Activated naive CD8-positive, alpha-beta T cell treated with anti-CD3 and anti-CD28 coated beads, Interleukin-2, amount 50 U/mL, for 24 hours (primary cell): ENCODE measurements at places on chromosomes 2 and 18.

DNA sequence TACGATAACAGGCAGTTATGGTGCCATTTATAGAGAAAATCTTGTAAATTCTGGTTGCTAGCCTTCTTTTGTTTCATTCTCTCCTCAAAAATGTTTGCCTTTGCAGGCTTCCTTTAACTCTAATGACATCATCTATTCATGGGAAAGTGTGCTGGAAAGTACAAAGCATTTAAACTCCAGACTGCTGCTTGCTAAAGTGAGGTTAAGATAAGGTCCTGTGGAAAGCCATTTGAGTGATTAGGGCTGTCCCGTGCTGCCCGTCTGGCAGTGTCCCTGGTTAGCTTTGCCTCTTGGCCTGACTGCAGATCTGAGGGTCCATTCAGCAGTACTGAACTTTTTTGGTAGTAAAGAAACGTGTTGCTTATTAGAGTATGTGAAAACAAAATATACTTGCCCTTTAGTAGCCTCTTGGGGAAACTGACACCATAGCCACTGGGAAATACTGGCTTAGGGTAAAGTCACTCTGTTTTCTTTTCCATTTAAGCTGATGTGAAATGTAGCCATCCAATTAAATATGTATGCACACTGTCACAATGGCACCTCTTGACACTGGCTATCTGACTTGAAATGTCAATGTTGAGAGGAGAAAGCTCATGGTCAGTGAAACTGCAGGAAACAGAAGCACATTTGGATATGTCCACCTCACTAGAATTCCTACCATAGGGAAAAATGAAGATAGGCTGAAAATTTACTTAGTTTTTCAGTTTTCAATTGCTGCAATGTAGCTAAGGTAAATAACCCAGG lies 321.5 kb downstream of the SLC8A1 start:
- DNase-seq, result no peak

- peak; percentile 95 for DNase-seq
Observed at GRCh38 chr2:131105156-131105949, at the start of gene PLEKHB2. TSS of gene PLEKHB2 (plus strand) at chr2:131105336. CDS start at chr2:131120942, 15,606 bp downstream.

DNA sequence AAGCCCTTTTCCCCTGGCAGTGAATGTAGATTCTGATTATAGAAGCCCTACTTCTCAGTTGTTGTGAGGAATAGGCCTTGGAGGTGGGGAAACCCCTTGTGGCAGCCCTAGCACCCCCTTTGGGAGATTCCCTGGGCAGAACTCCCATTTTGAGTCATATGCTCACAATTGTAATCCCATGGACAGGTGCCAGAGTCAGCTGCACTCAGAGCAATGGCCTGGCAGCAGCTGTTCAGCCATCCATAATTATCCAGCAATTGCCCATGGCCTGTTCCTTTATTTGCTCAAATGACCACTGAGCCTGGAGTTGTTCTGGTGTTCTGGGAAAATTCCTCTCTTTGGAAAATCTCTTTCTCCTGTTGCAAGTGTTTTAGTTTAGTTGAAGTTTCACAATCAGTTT lies 71.7 kb downstream of the PTRHD1 start:
- DNase-seq, result peak; percentile 10

GRCh38 chr18:68445668-68446426 lies 269.1 kb downstream of the TMX3 start:
- no peak for DNase-seq

DNA sequence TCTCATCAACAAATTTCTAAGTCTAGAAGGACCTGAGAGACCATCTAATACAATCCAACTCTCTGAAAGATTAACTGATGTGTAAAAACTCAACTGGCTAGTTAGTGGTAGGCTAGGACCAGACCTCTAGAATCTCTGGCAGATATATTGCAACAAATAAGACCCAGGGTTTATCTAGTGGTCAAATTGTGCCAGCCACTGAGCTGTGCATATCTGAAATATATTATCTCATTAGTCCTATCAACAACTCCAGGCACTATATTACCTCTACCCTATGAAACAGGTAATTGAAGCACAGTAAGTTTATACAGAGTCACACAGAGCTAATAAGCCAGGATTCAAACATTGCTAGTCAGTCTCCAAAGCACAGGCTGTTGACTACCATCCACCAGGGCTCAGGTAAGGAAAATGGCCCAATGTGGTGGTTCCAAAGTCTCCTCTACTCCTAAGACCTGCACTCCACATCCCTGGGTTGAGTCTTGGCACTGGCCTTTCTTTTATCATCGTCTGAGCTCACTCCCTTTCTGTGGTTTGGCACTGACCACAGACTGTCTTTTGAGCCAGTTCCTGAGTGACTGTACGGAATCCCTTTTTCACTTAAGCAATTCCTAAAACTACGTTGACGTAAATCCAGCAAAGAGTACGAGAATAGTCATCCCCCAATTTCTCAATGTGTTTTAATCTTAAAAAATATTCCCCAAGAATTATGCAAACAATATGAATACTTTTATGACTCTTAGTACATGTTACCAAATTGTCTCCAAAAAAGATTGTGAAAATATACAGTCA lies 11.9 kb upstream of the PID1 start:
- DNase-seq, result no peak

DNA sequence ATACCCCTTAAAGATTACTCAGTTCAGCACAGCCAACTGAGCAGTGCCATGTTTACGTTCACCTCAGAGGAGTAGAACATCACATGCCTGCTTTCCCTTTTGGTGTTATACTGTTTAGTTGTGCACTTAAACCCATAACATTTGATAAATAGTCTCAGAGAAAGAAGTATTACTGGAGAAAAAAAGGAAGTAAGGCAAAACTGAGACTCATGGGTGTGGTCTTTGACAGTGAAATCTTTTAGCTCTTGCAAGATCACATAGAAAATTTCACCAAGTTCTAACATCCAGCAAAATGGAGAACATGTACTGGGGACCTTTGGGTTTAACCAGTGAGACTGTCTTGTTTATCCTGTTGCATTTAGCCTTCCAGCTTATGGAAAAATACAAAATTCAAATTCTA lies 5.6 kb downstream of the TANK start:
- DNase-seq, result no peak

- no peak for DNase-seq
Observed at GRCh38 chr18:54233228-54233625, 8.8 kb upstream of the MBD2 start.

DNA sequence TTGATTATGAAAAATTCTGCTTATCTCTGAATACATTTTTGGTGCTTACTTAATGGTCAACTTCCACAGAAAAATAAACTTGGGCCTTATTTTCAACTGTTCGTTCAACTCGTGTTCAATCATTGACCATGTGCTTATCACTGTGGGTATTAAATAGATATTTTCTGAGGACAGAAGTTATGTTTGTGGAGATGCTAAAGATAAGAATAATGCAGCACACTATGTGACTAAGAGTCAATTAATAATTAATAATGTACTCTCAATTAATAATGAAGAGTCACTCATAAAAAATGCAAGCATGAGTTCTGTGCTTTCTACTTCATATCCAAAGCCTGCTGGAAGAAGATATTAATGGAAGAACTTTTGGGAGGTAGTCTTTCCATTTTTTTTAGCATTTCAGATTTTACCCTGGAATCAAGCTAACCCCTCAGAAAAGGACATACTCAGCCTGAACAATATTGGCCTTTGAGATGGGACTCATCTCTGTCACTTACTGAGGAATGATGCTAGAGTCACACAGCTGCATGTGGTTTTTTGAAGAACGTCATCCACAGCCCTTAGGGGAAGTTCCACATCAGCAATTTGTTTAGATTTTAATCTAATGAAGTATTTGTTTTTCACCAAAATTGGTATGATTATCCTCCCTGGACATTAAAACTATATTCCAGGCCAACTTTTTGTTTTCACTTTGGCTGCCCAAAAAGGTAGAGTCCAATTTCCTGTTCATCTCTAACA lies 191.9 kb upstream of the CRIM1 start:
- no peak for DNase-seq

DNA sequence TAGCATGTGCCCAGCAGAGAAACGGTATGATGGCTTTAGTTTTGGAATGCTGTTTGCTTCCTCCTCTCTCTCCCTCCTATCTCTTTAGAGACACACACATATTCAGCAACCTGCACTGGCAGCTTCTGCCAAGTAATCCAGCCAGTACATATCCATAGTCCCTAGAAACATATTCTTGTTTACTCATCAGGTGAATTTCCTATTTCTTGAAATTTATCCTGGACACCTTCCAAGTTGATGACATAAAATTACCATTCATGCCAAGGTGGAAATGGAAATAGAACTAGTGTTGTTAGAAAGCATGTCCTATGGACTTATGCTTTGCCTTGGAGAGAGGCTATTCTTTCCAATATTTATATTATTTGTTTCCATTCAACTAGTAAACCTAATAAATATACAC lies 50.9 kb upstream of the RGPD4 start:
- DNase-seq, result no peak

- peak; percentile 81 for DNase-seq
Observed at GRCh38 chr2:237474931-237475703, 11.9 kb upstream of the MLPH start.

DNA sequence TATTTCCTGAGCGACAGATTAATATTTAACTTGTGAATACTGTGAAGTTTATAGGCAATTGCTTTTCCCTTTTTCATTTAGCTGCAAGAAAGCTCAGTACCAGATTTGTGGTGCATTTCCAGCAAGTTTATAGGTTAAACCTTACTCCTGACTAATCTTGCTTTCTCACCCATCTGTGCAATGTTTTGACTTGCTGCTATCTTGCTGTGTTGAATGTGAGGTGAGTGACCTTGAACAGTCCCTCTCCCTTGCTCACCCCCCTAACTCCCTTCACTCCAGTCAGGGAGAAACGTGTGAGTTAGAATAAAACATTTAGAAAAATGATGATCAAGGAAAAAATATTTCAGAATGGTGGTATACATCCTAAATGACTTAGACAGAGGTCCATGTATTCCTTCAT lies 39.8 kb upstream of the PARD3B start:
- DNase-seq, result no peak

DNA sequence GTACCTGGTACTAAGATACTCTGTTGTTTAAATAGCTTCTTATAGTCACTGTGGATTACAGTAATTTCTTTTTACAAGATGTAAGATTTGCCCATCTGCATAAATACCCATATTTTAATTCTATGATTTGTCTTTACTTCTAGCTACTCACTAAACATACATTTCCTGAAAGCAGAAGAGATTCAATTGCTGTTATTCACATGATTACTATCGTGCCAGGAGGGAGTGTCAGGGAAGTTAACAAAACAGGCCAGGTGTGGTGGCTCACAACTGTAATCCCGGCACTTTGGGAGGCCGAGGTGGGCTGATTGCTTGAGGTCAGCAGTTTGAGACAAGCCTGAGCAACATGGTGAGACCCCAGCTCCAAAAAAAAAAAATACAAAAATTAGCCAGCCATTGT lies 33.8 kb downstream of the PRKCE start:
- DNase-seq, result no peak

- DNase-seq, result no peak
Observed at GRCh38 chr18:11752116-11752911, 63.2 kb downstream of the GNAL start.

DNA sequence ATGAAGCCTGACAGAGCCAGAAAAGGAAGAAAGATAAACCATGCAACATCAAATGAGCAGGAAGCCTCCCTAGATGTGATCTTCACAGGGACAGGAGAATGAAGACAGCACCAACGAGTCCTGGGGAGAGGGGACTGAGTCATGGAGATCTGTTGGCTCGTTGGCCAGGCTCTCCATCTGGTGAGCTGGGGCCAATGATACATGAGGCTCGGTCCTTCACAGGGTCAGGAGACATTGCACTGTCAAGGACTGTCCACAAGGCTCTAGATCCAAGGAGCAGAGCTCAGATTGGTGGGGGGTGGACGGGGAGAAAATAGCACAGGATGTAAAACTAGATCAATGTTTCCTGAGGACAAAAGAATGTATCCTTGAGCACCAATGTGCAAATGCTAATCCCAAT lies 735 bp downstream of the CD207 start:
- no peak for DNase-seq

GRCh38 chr2:3251946-3252345 lies 125.7 kb downstream of the EIPR1 start:
- DNase-seq, result no peak

GRCh38 chr2:23291239-23291638 lies 93.7 kb upstream of the KLHL29 start:
- no peak for DNase-seq

DNA sequence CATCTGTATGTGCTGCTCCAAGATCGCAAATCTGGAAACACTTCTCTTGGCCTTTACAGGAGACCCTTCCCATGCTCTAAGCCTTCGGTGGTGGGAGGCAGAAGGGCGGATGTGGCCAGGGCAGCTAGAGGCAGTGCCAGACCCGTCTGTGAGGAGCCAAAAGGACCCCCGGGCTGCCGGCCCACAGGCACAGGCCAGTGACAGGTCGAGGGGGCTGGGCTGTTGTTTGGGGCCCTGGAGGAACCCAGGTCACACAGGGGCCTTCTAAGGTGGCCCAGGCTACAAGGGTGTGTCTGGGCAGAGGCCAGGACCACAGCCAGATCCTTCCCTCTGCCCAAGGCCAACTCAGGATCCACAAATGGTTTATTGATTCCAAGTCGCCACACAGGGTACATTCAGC lies 49.4 kb downstream of the SLC66A2 start:
- no peak for DNase-seq

GRCh38 chr2:10337449-10338269 lies 35.0 kb downstream of the HPCAL1 start:
- no peak for DNase-seq

DNA sequence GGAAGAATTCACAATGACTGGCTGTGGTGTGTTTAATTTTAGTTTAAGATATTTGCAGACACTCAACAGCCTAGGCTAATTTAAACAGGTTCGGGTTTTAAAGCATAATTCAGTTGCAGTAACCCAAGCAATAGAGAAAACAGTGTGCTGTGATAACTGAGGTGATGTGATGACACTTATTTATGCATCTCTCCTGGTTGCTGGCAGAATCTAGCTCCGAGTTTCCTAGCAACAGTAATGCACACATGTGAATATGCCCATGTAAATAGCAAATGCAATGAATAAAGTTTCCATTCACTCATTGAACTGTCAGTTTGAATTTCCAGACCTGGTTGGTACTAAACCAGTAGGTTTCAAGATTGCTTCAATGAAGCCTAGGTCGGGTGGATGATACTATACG lies 426.5 kb downstream of the TMX3 start:
- no peak for DNase-seq

DNA sequence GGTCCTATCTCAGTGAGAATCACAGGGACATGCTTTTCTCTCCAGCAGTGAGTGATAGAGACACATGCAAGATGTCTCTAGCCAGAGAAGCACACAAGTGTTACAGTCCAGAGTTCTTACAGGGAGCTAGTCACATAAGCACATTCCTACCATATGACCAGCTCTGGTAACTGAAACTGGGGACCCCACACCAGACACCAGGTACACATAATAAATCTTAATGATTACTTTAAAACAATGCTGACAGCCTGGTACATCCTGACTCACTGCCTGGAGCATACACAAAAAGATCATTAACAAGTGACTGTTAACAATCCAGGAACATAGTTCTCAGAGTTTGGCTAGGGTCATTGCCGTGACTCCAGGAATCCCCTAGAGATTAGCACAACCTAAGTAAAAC lies 53.6 kb downstream of the GALNT1 start:
- no peak for DNase-seq

- DNase-seq, result no peak
Observed at GRCh38 chr2:16671760-16672159, 6.1 kb upstream of the CYRIA start.

GRCh38 chr18:49819823-49820671 lies 6.7 kb upstream of the ACAA2 start:
- DNase-seq, result peak; percentile 31

- no peak for DNase-seq
Observed at GRCh38 chr18:7325126-7325430, 94.2 kb downstream of the LRRC30 start.
